ENCODE measurements at places on chromosomes 3 and 15. TPM values are rescaled to one million over a fixed set of nuclear protein-coding genes. Genes with fewer than 3 reads are reported as not detected.

Gene ITPKA
- total RNA-seq: 0.66 TPM

Gene GRK7
- total RNA-seq: not detected

DNA sequence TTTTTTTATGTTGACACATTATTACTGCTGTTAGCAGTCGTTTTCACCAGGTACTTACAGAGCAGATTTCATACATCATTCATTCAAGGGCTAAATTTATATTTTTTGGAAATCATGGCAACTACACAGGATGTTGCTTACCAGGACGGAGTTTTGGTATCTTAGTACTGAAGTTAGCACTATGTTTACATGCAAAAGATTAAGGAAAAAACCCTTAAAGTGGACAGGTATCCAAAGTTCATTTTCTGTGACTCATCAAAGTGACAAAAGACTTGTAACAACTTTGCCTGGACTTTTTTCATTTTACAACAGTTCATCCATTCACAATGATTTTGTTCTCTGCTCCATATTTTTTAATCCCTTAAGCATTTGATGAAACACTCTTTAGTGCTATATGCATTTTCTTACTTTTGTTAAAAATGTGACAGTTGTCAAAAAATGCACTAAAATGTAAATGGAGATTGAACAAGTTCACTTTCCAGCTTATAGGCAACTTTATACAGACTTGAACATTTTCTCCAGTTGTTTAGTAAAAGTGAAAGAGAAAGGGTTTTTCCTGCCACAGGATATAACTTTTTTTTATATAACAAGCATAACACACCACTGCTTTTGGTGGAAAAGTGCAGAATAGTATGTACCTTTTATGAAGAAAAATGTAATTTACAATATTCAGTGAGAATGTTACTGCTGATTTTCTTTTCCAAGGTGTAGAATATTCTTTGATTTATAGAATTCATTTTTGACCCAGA is 104.1 kb downstream of the STT3B start:
- H3K36me3 ChIP-seq: no peaks in the 10 kb centered on the region
- no peak overlapping the region for H3K27ac ChIP-seq
- H3K4me3 ChIP-seq: no peak overlapping the region
- peak; percentile 44 for DNase-seq

GRCh38 chr3:128815318-128816064 is 63.9 kb upstream of the ACAD9 start:
- no peaks in the 10 kb centered on the region for H3K27me3 ChIP-seq
- no peak for DNase-seq
- H3K36me3 ChIP-seq: peaks cover 11% of the 10 kb centered on the region
- H3K4me3 ChIP-seq: no peak overlapping the region

DNA sequence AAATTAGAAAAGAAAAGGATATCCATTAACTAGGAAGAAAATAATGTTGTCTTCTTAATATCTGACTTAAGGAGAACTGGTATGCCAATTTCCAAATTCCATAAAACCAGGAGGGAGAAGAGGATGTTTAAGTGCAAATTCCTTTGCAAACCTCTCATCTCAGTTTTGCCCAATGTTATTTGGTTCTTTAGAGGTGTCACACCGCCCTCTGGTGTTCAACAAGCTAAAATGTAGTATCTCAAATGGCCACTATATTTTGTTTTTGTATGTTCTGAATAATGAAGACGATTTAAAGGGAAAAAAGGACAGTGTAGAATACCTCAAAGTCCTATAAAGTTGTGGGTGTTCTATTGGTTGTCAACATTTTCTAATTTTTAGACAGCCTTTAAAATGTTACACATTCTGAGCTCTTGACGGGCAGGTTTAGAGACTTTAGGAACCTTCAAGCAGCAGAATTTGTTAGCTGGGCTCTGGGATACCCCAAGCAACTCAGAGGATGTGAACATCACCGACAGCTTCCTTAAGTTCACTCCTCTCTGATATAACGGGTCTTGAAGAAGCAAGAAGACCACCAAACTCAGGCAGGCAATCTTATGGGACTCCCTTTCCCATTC is 458.3 kb downstream of the MFSD1 start:
- no peak overlapping the region for H3K4me3 ChIP-seq
- no peaks in the 10 kb centered on the region for H3K36me3 ChIP-seq
- peaks cover 21% of the 10 kb centered on the region for H3K27me3 ChIP-seq
- DNase-seq: peak; percentile 65
- no peaks in the 10 kb centered on the region for H3K4me1 ChIP-seq
